Right lobe of liver (tissue), 6 donors: ENCODE measurements at places on chromosomes 13 and 19. TPM values are rescaled to one million over a fixed set of nuclear protein-coding genes. Genes with fewer than 3 reads are reported as not detected.

The FGF22 gene
- not detected for total RNA-seq

The ZNF578 gene
- total RNA-seq: not detected

The ZNF69 gene
- 6.1 TPM for total RNA-seq

The PCDH17 gene
- 0.83 TPM for total RNA-seq

The GDF15 gene
- 1.6 TPM for total RNA-seq

- H3K4me3 ChIP-seq: no peak overlapping the region
- H3K27ac ChIP-seq: no peak overlapping the region
- DNase-seq: no peak
- no peaks in the 10 kb centered on the region for H3K27me3 ChIP-seq
- H3K4me1 ChIP-seq: no peaks in the 10 kb centered on the region
- H3K36me3 ChIP-seq: no peaks in the 10 kb centered on the region
These were observed 13.8 kb upstream of the ZNF846 start for GRCh38 chr19:9782338-9782737.

GRCh38 chr13:55493297-55493696 is 1647.4 kb upstream of the PRR20A start:
- H3K27me3 ChIP-seq: no peaks in the 10 kb centered on the region
- H3K4me1 ChIP-seq: no peaks in the 10 kb centered on the region
- H3K4me3 ChIP-seq: no peak overlapping the region
- no peak for DNase-seq

DNA sequence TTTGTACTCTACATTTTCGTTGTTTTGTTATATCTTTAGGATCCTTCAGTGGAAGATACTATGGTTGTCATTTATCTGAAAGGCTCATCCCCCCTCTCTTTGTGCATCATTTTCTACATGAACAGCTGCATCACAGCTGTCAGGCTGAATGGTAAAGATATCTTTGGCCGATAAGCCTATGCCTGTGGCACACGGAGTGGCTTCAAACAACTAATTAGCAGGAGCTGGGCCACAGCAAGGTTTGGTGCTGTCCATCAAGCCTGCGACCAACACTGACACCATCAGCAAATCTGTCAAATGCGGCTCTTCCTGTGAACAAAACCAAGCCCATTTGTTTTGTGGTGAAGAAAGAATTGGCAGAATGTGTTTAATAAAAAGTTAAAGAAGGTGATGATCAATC is 334.4 kb downstream of the PCDH9 start:
- no peaks in the 10 kb centered on the region for H3K4me1 ChIP-seq
- DNase-seq: no peak
- H3K36me3 ChIP-seq: no peaks in the 10 kb centered on the region

- H3K27ac ChIP-seq: peak within 1 kb of the TSS; percentile 26
- no peaks in the 10 kb centered on the region for H3K4me1 ChIP-seq
- DNase-seq: peak; percentile 65
- H3K4me3 ChIP-seq: peak within 1 kb of the TSS; percentile 10
- H3K36me3 ChIP-seq: no peaks in the 10 kb centered on the region
These were observed at the start of gene CEACAM21 for GRCh38 chr19:41575998-41576397. Gene CEACAM21 (plus strand): TSS chr19:41576166. CDS start chr19:41576275, 109 bp downstream.

DNA sequence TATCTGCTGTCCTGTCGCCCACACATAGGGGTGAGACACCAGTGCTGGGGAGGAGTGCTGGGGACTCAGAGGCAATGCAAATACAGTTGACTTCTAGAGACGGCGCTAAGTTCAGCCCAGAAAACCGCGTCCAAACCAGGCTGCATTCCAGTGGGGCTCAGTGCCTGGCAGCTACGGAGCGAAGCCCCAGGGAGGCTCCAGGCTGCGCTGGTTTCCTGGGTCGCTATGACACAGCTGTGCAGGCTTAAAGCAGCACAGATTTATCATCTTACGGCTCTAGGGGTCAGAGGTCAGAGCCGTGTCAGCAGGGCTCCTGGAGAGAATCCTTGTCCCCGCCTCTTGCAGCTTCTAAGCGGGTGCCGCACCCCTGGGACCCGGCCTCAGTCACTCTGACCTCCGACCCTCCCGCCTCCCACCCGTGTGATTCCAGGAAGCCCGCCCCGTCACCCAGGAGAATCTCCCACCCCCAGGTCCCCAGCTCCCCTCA is 61.6 kb downstream of the ANKRD10 start:
- no peak for DNase-seq
- H3K36me3 ChIP-seq: no peaks in the 10 kb centered on the region
- no peaks in the 10 kb centered on the region for H3K27me3 ChIP-seq
- no peak overlapping the region for H3K4me3 ChIP-seq
- H3K4me1 ChIP-seq: no peaks in the 10 kb centered on the region
- no peak overlapping the region for H3K27ac ChIP-seq

GRCh38 chr19:48964205-48965039 is 687 bp upstream of the FTL start:
- peak overlapping the region; percentile 99 for H3K27ac ChIP-seq
- DNase-seq: peak; percentile 72
- peaks cover 2% of the 10 kb centered on the region for H3K36me3 ChIP-seq
- H3K4me1 ChIP-seq: peaks cover 26% of the 10 kb centered on the region

DNA sequence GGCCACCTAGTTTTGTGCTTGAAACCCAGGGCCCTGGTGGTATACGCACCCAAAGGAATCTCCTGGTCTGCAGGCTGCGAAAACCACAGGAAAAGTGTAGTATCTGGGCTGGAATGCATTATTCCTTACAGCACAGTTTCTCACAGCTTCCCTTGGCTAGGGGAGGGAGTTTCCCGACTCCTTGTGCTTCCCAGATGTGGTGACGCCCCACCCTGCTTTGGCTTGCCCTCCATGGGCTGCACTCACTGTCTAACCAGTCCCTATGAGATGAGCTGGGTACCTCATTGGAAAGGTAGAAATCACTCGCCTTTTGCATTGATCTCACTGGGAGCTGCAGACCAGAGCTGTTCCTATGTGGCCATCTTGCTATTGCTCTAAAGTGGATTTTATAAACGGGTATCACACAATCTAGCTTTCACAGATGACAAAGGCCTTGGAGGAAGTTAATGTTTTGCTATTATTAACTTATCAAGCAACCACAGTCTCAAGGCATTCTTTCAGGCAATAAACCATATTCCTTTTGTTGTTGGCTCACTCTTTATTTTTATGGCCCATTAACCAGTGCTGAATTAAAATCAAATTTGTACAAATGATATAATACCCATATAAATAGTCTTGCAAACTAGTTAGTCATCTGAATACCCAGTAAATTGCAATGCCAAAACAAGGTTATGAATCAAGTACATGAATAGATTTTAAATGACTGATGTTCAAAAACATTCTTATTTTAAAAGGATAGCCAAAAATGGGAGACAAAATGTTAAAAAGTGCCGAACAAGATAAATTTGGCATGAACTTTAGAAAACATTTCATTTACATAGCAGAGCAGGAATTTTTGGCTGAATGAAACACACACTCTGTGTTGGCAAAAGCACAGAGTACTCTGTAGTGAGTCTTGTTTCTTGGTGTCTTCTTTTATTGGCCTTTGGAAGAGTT is 475.4 kb upstream of the ARGLU1 start:
- no peak overlapping the region for H3K4me3 ChIP-seq
- H3K36me3 ChIP-seq: no peaks in the 10 kb centered on the region
- no peaks in the 10 kb centered on the region for H3K4me1 ChIP-seq
- no peak for DNase-seq
